Suppressor macrophage (primary cell): ENCODE measurements at places on chromosomes 6 and 20.

DNA sequence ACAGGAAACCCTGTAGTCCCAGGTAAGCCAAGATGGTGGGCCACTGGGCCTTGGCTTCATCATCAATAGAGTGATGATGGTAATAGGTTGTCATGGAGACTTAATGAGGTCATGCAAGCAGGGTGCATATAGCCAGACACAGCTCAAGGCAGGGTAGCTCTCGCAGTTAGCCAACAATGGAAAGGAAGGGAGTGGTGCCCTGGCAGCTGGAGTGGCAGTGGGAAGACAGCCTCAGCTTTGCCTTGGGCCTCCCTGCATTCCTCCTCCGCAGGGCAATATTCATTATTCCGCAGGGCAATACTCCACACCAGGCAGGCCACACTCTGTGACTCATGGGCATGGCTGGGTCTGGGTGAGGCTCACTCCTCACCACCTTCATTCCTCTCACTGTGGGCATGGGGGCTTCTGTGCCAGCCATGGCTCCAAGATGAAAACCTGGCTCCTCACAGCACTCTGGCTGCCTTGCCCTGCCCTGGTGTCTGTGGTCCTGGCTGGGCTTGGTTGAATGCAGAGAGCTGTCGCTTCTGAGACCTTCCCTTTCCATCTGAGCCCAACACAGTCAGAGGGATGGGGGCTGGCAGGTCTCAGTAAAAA, 163.1 kb upstream of the PMEPA1 start:
- DNase-seq = no peak

GRCh38 chr6:45513213-45513618, 135.5 kb upstream of the SUPT3H start:
- DNase-seq = no peak

DNA sequence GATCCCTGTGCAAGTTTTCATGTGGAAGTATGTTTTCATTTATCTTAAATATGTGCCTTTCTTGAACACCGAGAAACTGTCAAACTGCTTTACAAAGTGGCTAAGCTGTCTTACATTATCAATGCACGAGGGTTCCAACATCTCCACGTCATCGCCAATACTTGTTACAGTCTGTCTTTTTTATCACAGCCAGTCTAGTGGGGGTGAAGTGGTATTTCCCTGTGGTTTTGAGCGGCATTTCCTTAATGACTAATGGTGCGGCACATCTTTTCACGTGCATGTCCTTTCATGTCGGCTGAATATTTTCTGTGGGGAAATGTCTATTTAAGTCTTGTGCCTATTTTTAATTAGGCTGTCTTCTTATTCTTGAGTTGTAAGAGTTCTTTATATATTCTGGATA, 280.4 kb downstream of the FOXC1 start:
- no peak for DNase-seq

- DNase-seq = no peak
Measured at GRCh38 chr6:168602576-168602975, 161.6 kb downstream of the SMOC2 start.

GRCh38 chr6:144897441-144897921, 612.3 kb downstream of the UTRN start:
- DNase-seq = no peak

- DNase-seq = no peak
Measured at GRCh38 chr20:61042506-61043385, 209.3 kb upstream of the CDH4 start.

- no peak for DNase-seq
Measured at GRCh38 chr6:25659633-25660368, 7.8 kb downstream of the SCGN start.

GRCh38 chr6:147382945-147383554, 125.4 kb upstream of the SAMD5 start:
- peak; percentile 30 for DNase-seq

DNA sequence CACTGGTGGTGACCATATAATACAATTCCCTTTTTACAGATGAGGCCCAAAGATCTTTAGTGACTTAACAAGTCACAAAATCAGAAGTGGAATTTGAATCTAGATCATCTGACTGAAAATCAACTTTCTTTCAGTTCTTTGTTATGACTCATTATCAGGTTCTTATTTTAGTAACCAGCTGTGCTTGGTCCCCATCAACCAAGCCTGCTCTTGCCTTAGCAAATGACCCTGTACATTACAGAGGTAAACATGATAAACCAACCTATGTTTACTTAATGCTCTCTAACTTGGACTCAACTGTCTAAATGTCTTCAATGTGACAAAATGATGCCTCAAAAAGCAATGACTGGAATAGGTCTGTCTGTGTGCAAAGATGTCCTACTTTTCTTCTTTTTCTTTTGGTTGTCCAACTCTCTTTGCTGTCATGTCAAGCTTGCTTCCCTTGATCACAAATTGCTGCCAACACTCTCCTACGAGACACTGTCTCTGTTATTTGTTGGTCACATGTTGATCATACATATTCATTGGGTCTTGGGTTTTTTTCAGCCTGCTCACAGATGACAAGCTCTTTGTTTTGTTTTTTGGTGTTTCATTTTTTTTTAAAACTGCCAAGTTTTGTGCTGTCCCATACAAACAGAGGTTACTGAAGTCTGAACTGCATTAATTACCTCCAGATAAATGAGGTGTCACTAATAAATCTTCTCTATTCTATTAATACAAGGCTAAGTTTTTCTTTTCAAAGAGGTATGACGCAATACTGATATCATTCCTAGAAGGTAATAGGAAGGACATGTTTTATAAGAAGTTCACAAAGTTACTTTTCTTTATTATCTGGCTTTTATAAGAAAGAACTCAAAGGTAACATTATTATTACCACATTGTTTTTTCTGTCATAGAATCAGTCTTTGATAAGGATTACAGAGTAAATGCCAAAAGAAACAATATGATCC, 62.2 kb upstream of the PLN start:
- DNase-seq = peak; percentile 2
